ENCODE measurements at places on chromosomes 3 and 15.

- no peak for DNase-seq
Measured at GRCh38 chr3:160482796-160483195, 33.2 kb upstream of the TRIM59 start.

DNA sequence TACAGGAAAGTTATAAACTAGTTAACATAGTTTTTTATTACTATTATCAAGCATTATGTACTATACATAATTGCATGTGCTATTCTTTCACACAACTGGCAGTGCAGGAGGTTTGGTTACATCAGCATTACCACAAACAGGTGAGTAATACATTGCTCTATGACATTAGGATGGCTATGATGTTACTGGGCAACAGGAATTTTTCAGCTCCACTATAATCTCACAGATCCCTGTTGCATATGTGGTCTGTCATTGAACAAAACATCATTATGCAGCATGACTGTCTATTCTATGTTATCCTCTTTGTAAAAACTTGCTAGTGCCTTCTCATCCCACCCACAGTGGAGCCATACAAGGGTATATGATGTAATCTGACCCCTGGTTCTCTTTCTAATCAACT, 36.5 kb upstream of the PDZRN3 start:
- no peak for DNase-seq

DNA sequence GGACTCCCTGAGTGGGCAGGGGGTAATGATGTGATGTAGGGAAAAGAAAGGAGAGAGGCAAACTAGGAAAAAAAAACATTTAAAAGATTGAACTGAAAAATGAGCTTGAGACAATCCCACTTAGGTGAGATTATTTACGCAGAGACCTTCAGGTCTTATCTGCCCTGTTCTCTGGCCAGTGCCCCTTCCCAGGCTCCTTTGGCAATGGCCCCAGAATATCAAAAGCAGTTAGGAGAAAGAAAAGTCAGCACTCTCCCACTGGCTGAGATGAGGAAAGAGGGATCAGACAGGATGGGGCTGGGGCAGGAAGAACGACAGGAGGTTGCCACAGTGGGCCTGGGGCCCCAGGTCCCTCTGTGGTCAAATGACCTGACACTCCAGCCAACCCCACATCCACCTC, 105.4 kb downstream of the MEGF11 start:
- DNase-seq, result no peak

GRCh38 chr15:39092354-39092753, 488.5 kb upstream of the THBS1 start:
- DNase-seq, result no peak

GRCh38 chr15:52737720-52738119, 52.4 kb downstream of the ONECUT1 start:
- DNase-seq, result no peak

- no peak for DNase-seq
Measured at GRCh38 chr3:69116897-69117296, 5.5 kb downstream of the LMOD3 start.

DNA sequence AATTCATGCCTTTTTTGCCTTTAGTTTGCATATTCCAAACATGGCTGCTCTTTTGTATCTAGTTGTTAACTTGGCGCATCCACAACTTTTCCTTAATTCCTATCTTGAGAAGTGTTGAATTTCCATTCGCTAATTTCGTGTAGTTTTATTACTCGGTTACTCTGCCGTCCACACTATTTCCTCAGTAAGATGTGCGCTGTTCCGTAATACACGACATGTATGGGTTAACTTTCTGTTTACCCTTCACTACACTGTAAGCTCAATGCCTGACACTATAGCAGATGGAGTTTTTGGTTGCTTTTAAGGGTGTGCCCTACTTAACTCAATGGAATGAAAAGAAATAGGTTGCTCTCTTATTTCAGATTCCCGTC, 724 bp downstream of the RPSA start:
- no peak for DNase-seq

- no peak for DNase-seq
Measured at GRCh38 chr3:126554560-126555525, 3.9 kb downstream of the C3orf22 start.

DNA sequence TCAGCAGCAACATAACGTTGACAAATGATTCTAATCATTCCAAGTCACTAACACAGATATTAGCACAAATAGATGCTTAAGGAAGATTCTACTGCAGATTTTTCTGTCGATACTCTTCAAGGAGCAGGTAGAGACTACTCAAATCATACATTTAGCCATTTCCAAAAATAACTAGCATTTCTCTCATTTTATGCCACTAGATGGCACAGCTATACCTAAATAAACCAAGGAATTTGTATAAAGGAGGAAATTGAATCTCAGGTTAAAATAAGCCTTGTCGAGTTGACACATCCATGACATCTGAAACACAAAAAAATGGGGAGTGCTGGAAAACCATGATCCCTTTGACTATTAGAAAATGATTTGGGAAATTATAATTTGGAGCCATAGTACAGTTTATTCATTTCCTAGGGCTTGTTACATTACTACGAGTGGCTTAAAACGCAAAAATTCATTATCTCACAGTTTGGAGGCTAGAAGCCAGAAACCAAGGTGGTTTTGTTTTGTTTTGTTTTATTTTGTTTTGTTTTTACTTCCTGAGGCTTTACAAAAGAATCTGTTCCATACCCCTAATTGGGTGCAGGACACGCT, 59.5 kb upstream of the STRIT1 start:
- DNase-seq, result peak; percentile 6

DNA sequence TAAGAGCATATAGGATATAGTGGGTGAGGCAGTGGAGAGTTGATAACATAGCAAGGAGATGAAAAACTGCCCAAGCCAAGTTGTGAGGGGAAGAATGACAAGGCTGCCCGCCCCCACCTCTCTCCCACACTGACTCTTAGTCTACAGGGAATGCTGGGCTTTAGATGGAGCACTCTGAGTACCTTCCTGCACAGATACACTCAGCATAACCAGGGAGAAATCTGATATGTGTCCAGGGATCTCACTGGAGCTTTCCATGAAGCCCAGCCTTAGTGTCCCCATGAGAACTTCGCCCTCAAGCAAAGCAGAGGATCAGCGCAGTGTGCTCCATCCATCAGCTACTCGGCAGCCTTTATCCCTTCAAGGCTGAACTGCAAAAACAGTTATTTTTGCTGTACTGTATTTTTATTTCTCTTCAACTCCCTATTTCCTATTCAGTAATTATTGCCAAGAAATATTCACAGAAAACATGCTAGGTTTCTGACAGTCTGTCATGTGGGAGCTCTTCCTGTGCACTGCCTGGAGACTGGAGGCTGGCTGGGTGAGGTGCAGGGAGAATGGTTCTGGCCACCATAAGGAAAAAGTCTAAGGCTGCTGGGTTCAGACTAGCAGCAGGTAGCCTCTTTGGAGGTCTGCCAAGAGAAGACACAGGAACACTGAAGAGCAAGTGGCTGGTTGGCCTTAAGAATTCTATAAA, 475.2 kb upstream of the PPP2R3A start:
- DNase-seq, result no peak

- DNase-seq, result no peak
Measured at GRCh38 chr15:25087137-25087536, 132.3 kb downstream of the SNRPN start.

- DNase-seq, result no peak
Measured at GRCh38 chr15:49052662-49053061, 6.4 kb upstream of the SECISBP2L start.

GRCh38 chr3:114674036-114674435, 380.2 kb downstream of the TIGIT start:
- no peak for DNase-seq

DNA sequence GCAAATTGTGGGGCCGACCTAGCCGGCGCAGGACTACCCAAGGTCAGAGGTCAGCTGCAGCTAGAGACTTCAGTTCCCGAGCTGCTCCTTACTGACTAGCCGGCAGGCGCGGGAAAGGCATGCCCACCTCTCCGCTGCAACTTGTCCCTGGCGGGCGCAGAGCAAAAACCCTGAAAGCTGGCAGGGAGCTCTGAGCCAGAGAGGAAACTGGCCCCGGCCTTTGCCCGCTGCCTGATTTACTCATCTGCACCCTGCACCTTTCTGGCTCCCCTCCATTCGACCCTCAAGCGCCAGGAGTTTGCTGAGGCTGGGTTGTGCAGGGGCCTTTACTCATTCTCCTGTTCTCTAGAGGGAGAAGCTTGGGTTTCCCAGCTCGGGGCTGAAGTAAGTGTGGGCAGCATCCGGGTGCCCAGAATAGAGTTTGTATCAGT, 1.5 kb downstream of the ZIC4 start:
- no peak for DNase-seq

DNA sequence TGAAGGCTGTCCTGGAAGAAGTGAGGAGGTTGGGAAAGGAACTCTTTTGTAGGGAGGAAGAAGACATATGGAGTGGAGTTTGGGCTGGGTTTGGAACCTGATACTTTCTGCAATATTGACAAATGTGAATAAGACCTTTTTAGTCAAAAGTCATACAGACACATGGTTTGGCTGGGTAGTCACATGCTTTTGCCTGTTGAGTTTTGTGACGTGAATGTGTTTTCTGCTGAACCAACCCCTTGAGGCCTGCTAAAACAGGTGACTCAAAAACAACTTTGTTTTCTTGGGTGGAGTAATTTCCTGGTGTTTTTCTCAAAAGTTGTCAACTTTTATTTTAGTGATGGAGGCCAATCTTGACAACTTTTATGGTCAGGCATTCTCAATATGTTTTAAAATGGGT, 39.4 kb upstream of the CCR4 start:
- DNase-seq, result peak; percentile 8

GRCh38 chr3:73600293-73600938, 24.3 kb downstream of the PDZRN3 start:
- no peak for DNase-seq

DNA sequence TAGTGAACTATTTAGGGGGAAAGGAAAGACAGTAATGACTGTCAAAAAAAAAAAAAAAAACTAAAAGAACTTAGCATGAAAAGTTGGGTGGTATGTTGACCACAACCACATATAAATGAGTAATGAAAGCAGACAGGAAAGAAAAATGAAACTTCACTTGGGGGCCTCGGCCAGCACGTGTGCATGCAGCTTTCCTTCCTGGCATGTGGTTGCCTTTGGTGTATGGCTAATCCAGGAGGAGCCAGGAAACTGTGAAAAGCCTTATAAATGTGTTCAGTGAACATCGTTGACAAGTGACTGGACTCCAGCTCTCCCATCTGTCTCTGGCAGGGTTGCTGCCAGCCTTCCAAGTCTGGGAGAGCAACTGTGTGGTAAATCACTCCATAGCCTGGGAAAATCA, 195.1 kb downstream of the DTWD1 start:
- DNase-seq, result no peak

DNA sequence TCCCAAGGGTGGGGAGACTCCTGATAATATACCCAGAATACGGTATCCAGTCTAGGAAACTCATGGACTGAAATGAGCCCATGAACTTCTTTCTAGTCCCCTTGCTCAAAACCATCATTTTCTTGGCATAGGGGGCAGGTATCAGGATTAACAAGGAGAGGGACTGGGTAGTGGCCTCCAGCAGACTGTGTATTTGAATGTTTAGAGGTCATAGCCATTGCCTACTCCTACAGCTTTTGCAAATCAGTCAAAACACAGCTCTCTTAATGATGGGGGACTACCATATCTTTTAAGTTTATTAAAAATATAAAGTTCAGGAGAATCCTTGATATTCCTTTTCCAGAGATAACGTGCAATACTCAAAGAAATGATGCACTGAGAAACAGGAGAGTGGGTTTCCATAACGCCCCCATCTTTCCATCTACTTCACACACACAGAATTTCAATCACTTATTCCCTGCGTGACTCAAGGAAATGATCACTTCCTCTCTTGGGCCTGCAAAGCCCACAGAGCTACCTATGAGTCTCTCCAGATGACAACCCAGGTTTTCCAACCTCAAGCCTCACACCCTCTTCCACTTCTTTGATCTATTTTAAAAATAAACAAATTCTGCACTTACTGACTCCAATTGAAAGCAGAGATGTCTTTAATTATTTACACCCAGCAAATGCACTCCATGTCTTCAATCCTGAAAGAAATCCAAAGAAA, 584.0 kb upstream of the LMCD1 start:
- no peak for DNase-seq

DNA sequence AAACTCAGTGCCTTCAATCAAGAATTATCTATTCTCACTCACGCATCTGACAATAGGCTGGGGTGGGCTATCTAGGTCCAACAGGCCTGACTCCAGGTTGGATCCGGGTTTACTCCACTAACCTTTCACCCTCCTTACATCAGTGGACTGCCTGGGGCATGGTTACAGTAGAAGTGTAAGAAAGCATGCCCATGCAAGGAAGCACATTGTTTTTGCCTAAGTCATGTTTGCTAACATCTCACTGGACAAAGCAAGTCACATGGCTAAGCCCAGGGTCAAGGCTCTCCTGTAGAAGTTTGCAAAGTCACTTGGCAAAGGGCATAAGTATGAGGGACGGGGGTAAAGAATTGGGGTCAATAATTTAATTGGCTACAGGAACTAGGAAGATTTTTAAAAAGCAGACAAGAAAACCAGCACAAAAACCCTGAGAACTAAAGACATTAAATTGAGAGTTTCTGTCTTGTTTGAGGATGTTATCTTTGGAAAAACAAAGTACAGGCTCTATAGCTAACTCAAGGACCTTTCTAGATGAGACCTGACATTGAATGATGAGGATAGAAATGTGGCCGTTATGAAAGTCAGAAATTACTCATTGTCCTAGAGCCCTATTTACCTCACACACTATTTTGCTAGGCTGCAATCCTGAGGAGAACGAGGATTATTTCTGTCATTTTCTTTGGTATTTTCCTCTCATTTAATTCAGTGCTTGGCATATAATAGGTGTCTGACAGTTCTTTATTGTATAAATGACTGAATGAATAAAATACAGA, 214.2 kb downstream of the IL20RB start:
- no peak for DNase-seq

DNA sequence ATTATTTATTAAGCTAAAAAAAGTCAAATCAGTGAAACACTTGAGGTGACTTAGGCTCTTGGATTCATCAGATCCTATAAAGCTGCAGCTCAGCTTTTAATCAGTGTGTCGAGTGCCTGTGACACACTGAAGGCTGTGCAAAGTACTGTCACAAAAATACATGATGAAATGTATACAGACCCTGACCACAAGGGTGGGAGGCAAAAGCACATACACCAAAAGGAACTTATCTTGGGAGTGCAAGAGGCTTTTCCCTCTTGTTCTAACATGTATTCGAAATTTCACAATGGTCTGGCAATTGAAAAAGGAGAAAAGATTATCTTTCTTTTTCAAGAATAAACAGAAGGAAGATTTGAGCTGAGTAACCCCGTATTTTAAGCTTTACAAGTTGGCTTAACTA, 35.9 kb downstream of the VGLL4 start:
- no peak for DNase-seq

DNA sequence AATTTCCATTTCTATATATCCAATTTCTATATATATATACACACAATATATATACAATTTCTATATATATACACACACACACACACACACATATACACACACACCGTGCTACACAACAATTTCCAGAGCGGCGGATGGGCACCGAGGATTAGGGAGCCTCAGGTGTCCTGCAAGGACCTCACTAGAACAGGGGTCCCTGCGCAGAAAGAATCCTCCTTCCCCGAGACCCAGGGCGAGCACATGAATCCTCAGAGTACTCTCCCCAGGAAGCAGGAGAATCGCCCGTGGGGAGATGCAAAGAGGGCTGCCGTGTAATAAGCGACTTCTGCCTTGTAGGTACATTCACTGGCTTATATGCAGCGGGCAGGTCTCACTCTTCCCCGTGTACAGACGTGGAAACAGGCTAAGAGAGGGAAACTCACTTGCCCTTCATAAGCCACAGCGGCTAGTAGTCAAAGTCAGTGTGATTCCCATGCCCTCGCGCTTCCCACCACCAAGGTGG, 467 bp downstream of the PIF1 start:
- no peak for DNase-seq

- no peak for DNase-seq
Measured at GRCh38 chr15:64792282-64792681, 16.9 kb upstream of the RBPMS2 start.

- no peak for DNase-seq
Measured at GRCh38 chr3:40321818-40322217, 12.3 kb downstream of the EIF1B start.

Data from CD4-positive, alpha-beta T cell treated with Interleukin-12 subunit alpha and Interleukin-12 subunit beta, for 1 hour (primary cell).